HuH-7.5 (cell line): ENCODE measurements at places on chromosomes 2 and 18.

- DNase-seq, result peak; percentile 66
Measured at GRCh38 chr2:3324404-3325281, 53.0 kb downstream of the EIPR1 start.

GRCh38 chr2:205034034-205034433, 488.8 kb downstream of the PARD3B start:
- no peak for DNase-seq

DNA sequence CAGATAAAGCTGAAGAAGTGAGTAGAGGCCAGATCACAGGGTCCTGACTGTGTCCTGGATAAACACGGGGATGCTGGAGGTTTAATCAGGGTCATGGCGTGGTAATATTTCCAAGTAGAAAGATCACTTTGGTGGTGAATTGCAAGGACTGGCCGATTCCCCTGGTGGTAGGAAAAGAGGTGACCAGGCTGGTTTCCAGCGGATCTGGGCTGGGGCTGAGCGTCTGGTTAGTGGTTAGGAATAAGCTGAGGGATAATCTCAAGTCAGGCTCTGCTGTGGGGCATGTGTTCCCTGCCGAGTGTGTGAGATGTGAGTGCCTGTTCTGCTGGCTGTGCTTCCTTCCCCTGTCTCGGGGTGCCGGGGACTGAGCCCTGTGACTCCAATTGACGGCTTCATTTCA, 484.0 kb downstream of the TSN start:
- no peak for DNase-seq

GRCh38 chr2:236012155-236012554, 156.0 kb downstream of the GBX2 start:
- peak; percentile 41 for DNase-seq

- no peak for DNase-seq
Measured at GRCh38 chr18:3457261-3457724, 7.3 kb downstream of the TGIF1 start.

DNA sequence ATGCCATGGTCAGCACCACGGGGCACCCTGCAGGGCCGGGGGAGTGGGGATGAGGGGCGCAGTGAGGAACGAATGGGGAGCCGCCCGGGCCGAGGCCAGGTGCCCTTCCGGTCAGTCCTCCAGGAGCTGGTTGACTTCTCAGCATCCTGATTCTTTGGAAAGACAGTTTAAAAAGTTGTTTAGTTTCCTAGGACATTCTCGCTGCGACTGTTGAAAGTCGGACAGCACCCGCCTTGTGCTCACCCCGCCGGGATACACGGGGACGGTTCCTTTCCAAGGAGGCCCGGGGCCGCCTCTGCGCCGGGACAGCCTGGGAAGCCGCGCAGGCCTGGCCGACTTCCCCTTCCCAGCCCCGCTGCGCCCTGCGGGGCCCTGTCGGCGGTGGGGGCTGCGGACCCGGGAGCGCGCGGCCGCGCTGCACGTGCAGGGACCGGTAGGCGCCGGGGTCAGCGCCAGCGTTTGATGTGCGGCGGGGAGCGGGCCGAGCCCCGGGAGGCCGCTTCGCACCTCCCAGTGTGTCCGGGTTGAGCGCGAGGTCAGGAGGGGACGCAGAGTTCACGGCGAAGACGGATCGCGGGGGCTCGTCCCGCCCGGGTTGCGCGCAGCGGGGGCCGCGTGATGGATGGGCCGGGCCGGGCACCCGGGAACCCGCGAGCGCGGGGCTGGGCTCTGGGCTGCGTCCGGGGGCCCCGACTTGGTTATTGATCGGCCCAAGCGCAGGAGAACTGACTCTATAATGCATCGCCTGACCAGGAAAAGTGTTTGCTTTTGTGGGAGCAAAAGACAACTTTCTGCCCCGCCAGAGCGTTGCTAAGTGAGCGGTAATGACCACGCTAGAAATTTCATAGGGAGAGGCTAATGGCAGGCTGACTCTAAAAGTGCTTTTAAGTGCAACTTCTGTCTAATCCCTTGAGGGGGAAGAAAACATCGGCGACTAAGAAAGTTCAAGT, 28.0 kb upstream of the SMIM21 start:
- DNase-seq, result no peak

DNA sequence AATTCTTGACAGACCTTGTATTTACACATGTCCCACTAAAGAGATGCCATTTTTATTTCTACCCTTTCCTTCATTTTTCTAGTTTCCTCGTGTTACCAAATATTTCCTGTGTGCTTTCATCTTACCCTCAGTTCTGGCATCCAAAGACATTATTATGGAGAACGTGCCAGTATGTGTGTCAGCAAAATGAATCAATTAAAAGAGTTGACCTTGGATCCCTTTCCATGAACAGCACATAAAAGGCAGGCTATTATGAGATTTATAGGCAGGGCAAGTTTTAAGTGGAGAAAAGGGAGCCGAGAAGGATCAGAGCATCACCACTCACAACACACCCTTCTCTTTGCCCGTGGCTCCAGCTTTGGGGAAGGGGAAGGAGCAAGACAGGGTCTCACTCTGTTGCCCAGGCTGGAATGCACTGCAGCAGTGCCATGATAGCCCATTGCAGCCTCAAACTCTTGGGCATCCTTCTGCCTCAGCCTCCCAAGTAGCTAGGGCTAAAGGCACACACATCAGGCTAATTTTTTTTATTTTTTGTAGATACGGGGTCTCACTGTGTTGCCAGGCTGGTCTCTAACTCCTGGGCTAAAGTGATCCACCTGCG, 149.9 kb downstream of the GFPT1 start:
- no peak for DNase-seq

- no peak for DNase-seq
Measured at GRCh38 chr2:241924069-241924908, 54.8 kb downstream of the RTP5 start.

DNA sequence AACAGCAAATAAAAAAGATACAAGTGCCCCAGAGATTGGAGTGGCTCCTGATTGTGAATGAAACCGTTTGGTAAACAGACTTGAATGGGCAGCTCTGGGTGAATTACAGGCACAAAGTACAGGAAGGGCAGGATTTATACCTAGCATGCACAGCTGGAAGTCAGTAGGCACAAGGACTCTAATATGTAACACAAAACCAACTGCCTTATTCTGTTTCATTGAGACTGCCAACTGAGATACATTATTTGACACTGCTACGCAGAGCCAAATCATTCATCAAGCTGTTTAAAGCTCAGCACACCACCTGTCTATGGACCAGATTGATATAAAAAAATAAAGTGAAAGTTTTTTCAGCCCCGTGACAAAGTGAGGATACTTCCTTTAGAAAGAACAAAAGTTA, 541.2 kb downstream of the NUP35 start:
- no peak for DNase-seq

DNA sequence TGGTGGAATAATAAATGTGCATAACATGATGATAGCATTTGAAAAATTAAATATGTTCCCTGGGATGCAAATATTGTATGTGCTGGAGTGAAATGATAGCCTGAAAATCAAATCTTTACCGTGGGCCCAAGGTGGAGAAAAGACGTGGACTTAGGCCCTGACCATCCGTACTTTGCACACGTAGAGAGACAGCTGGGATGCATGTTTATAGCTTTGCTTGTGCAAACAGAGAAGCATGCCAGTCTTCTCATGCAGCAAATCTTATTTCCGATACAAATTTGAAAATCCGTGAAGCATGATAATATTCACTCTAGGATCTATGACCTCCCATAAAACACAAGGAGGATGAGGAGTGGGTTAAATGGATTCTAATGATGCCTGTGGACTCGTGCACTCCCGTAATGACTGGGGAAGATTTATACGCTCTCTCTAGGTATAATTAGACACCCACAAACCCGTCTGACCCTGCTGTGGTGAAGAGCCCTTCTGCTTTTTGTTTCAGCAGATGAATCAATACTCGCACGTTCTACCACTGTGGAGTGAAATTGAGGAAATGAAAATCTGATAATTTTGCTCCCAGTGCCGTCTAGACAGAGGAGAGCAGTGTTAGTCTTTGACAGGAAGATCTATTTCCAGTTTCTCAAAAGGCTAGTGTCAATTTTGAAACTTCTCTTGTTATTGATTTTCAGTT, 810.3 kb upstream of the SALL3 start:
- DNase-seq, result no peak

DNA sequence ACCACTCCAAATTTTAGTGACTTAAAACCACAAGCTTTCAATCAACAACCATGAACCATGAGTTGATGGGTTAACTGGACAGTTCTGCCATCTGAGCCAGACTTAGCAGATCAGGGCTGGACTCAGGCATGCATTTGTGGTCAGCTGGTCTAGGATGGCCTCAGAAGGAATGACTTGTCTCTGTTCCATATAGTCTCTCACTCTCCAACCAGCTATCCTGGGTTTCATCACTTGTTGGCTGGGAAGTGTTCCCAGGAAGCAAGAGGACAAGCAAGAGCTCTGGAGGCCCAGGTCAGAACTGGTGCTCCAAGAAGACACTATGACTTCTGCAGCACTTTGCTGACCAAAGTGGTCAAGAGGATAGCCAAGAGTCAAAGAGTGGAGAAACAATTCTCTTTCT, 17.5 kb upstream of the MAP3K20 start:
- no peak for DNase-seq

GRCh38 chr2:198968545-198968944, 489.2 kb downstream of the SATB2 start:
- no peak for DNase-seq

- no peak for DNase-seq
Measured at GRCh38 chr2:85247610-85248009, 80.2 kb downstream of the TGOLN2 start.

- DNase-seq, result no peak
Measured at GRCh38 chr2:212540341-212540740, 1.7 kb upstream of the ERBB4 start.

DNA sequence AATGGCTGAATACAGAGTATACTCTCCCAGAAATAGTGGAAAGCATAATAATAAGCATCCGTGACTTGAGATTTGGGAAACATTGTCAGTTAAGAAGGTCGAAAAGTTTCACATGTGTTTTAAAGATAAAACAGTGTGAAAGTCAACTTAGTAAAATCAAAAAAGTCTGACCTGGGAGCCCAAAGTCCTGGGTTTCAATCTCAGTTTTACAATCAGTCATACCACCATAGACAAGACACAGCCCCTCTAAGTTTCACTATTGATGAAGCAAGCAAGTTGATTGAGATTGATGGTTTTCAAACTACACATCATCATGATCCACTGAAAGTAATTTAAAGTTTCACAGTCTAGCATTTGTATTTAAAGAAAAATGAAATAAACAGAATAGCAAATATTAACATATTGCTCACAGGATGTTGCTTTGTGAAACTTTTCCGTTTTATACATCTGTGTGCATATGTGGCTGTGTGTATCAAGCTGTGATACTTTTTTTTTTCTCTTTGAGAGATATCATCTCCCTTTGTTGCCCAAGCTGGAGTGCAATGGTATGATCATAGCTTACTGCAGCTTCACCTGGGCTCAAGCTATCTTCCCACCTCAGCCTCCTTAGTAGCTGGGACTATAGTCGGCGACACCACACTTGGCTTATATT, 71.1 kb downstream of the PIK3C3 start:
- no peak for DNase-seq

- DNase-seq, result no peak
Measured at GRCh38 chr2:105645031-105645937, 99.4 kb upstream of the NCK2 start.

DNA sequence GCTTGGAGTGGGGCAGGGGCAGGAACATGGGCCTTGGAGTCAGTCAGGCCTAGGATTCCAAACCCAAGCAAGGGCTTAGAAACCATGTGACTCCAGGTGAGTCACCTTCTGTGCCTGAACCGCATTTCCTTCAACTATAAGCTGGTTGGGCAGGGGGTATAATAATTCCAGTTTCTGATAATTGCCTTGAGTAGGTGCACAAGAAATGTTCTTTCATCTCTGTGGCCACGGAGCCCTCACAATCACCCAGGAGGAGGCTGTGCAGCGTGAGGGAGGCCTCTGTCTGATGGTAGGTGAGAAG, 112.1 kb upstream of the HAAO start:
- no peak for DNase-seq

- DNase-seq, result no peak
Measured at GRCh38 chr2:117832905-117833613, 18.6 kb downstream of the DDX18 start.

DNA sequence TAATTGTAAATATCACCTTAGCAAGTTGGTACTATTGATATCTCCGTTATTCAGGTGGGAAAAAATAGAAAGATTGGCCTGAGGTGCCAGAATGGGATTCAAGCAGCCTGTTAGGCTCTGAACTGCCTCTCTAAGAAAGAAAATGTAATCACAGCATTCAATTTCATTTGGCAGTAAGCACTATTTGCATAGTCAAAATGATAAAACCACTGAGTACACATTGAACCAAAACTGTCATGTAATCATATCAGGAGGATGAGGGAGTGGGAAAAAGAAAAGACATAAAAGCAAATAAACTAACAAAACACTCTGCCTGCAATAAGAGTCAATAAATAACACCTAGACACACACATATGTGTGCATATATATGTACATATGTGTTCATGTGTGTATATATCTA, 103.9 kb upstream of the TACR1 start:
- DNase-seq, result no peak

GRCh38 chr2:176074919-176075425, 8.8 kb downstream of the EVX2 start:
- DNase-seq, result no peak

DNA sequence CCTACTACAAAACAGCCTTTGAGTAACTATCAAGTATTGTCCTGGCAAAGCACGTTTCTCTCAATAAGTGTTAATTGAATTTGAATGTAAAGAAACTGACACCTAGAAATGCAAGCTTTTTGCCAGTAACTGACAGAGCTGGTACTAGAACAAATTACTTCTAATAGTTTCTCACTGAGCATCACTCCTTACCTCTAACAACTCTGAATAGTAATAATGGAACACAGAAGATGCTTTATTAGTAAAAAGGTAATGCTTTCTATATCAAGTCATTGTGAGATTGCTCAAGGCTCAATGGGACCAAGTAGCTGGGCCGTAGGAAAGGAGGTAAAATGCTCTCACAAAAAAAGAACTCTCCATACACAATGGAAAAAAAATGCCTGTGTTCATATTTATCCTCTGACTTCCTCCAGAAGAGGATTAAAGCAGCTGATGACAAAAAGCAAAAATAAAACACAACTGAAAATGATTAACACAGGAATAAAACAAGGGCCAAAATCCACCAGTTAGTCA, 11.8 kb downstream of the RASGRP3 start:
- no peak for DNase-seq

- DNase-seq, result no peak
Measured at GRCh38 chr2:230267059-230267458, 41.5 kb downstream of the SP140 start.

DNA sequence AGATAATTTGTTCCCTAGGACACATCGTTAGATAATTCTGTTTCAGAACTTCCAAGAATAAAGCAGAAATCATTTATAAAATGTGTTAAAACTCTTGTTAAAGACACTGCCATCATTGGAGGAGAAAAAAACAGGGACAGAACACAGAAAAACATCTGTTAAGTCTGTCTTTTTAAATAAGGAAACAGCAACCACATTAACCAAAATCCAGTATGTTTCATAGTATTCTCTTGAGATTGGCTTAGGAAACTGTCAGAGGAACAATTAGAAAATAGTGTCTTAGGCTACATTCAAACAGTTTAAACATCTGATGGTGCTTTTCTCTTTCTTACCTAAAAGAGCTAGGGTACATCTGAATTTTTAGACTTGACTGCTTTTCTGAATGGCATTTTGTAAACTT, 81.6 kb downstream of the PMS1 start:
- DNase-seq, result no peak

- no peak for DNase-seq
Measured at GRCh38 chr2:229425598-229425997, 154.5 kb upstream of the PID1 start.
